ENCODE measurements at places on chromosomes 5 and 9.

DNA sequence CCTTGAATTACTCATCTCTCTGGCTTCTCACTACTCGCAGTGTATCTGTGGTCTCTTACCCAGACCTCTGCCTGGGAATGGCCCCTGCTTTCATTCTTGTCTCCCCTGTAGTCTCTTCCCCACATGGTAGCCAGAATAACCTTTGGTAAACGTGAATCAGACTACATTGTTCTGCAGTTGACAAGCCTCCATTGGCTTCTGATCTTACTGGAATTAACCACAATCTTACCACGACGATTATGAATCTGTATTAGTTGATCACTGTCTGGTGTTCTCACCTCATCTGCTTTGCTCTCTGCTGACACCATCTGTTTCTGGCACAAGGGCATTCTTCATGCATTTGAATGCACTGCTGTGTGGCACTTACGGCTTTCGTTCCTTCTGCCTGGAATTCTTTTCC lies 781.2 kb downstream of the MTRR start:
- DNase-seq = no peak

DNA sequence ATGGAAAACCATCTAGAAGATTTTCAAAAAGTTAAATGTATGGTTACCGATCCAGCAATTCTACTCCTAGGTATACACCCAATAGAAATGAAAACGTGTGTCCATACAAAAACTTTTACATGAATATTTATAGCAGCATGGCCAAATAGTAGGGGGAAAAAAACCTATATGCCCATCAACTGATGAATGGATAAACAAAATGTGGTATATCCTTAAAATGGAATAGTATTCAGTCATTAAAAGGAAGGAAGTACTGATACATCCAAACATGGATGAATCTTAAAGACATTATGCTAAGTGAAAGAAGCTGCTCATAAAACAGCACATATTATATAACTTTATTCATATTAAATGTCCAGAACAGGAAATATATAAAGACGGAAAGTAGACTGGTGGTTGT lies 93.2 kb upstream of the SPOCK1 start:
- no peak for DNase-seq

- DNase-seq = no peak
These were observed 10.2 kb downstream of the OR13J1 start for GRCh38 chr9:35859990-35860339.

GRCh38 chr5:116764941-116765340 lies 190.3 kb upstream of the SEMA6A start:
- no peak for DNase-seq

- no peak for DNase-seq
These were observed 149.2 kb upstream of the RGMB start for GRCh38 chr5:98624145-98624880.

Measured in anterior cingulate cortex (tissue), 58 donors.